Non-pigmented ciliary epithelial cell (primary cell): ENCODE measurements at places on chromosomes 4 and X.

DNA sequence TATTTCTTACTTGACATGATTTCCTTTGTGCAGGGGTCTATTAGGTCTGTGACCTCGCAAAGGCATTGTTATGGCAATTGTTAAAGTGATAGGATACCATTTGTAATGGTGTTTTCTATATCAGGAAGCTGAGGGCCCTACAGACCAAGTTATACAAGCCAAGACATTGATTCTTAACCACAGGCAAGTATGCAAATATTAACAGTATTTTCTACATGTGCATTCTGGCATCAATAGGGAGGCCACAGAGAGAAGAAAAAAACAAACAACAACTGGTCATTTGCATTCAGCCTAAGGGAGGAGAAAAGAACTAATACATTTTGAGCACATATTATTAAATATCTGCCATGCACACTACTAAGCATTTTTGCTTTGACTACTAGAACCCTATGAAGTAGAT is 28.5 kb downstream of the GBA3 start:
- no peak for DNase-seq

DNA sequence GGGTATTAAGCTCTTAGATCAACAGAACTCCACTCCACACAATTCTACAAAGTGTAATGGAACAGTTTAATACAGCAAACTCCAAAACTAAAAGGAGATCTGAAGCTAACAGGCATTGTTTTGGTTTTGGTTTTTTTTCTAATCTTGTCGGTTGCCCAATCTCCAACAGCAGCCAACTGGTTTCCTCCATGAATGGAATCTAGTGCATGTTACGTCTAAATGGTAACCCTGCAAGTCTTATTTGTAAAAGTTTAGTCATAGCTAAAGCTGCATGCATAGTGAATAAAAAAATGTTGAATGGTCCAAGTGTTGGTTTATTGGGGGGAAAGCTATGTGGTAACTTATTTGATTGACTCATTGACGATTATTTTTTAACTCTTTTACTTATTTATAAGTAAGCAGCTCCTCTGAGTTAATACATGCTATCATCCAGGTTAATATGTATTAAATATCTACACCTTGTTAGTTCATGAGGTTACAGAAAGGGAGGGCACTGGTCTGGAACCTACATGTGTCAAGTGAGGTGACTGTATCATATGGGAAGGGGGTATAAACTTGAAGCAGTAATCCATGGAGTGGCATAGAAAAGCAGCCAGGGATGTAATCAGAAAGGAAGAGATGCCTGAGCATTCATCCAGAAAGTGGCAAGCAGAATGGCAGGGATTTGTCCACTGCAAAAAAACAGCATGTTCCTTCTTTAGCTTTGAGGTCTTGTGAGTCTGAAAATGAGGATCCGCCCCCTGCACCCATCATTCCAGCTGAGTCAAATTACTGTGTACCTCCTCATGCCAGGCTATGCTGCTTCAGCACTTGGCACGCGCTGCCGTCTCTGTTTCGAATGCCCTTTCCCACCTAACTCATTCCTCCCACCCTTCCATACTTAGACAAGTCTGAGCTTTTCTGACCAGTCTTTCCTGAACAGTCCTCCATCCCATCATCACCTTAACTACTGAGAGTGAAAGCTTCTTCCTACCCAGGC is 81.7 kb downstream of the PDGFC start:
- DNase-seq = peak; percentile 48

DNA sequence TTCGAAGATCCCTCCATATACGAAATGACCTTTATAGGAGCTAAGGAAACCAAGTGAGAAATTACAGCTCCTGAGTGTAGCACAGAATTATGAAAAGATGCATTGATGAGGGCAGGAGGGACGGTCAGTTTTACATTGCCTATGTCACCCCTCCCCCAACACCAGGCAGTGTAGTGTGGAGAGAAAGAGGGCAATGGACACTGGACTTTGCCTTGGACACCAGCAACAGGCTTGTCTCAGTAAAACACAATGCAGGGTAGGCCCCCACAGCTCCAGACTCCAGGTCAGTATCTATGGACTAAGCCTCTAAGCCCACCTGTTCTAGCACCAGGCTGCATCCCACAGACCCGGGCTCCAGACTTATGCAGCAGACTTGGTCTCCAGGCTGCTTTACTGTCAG is 16.5 kb downstream of the APOOL start:
- no peak for DNase-seq

DNA sequence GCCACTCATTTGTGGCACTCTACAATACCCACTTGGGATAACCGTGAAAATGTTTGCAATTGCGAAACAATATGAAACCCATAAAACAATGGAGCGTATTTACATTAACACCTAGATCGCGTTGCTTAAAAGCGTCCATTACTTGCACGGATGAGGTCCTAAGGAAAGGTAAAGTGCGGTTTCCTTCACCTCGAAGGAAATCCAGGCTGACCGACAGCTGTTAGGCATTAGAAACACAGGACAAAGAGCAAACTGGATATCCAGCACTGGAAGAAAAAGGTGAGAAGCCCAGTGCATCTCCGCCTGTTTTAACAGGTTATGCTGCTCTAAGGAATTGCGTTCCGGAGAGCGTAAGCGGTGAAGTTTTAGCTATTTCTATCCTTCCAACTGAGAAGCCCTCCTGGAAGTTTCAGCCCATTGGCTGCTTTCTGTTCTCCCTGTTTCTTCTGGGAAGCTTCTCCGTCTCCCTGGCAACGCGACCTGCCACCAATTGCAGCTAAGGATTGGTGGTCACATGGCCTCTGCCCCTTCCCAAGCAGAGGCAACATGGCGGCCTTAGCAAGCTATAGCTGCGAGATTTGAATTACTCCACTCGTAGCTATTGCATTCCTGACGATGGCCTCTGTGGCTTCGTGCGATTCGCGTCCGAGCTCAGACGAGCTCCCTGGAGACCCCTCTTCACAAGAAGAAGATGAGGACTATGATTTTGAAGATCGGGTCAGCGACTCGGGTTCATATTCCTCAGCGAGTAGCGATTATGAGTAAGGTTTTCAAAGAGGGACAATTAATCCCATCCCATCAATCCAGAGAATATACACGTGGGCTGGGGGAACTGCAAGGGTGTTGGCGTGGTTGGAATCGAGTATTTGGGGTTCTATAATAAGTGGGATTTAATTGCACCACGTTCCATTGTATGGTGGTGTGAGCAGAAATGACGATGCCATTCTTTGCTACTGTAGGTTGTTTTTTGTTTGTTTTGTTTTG is at the start of gene INTU:
INTU (plus strand) TSS at position 538 of the 984 bp plus-strand sequence; CDS start at position 616, 78 bp downstream.
- peak; percentile 94 for DNase-seq

DNA sequence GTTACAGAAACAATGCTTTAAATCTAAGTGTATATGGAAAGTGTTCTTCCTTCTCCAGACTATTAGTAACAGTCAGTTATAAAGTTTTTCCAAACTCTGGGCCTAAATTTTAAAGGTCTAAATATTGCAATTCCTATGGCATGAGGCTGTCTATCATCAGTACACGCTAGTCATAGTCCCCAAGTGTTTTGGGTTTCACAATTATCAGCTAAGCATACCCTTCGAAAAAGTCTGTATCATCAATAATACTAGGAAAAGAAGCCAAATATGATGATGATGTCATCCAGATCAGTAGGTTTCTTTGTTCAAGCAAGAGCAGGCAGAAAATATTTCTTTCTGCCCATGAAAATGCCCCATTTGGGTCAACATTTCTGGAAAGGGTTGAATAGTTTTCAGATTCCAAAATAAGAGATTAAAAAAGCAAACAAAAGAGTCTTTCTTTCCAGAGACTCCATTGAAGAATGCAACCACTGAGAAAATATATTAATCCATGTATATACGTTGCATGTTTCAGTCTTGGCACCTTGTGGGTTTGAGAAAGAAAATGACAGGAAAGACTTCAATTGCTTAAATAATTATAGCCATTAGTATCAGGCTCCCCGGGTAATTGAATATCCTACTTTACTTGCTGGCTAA is 173.8 kb downstream of the CAMK2D start:
- no peak for DNase-seq

DNA sequence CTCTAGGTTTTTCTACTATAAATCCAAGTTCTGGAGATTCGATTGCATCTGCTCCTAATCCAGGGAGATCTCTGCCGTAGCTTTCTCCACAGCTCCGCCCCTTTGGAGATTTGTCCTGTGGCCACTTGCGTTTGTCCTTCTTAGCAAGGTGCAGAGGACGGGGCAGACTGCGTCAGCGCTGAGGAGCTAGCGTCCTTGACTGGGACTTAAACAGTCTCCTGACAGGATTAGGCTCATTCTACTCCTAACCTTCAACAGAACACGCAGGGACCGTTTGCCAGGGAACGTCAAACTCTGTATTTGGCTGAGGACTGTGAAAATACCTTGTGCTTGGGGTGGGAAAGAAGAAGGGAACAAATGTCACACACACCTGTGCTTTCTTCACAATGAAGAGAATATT is 38.6 kb downstream of the SORBS2 start:
- DNase-seq = no peak

DNA sequence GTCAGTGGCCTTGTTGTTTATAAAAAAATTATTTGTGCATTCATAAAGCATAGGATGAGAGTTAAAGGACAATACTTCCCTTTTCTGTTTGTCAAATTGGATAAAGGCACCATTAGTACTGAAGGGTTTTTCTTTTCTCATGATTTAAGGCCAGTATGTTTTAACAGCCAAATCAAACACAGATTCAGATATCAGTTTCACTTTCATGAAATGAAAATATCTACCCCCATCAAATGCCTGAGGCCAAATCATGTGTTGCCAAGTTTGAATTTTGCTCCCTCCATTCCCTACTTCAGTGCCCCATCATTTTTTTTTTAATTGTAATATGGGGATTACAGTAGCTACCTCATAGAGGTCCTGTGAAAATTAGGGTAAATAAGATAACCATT is 745.9 kb downstream of the RPA4 start:
- DNase-seq = no peak

GRCh38 chr4:96525898-96526297 is 686.0 kb downstream of the PDHA2 start:
- peak; percentile 13 for DNase-seq

DNA sequence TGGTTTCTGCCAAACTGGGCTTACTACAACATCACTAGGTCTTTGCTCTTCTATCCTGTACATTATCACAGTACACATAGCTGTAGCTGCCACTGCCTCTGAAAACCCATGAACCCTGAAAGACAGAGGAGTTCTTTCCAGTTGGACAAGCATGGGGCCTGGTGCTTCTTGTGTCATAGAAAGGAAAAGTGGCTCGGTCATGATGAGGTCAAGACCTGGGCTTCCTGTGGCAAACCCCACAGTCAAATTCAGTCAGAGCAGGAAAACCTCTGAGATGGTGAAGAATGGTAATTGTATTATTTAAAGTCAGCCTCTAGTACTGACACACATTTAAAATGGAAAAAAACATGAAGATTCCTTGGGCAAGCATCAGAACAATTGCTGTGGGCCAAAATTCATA is 133.3 kb upstream of the PRPS2 start:
- DNase-seq = no peak

DNA sequence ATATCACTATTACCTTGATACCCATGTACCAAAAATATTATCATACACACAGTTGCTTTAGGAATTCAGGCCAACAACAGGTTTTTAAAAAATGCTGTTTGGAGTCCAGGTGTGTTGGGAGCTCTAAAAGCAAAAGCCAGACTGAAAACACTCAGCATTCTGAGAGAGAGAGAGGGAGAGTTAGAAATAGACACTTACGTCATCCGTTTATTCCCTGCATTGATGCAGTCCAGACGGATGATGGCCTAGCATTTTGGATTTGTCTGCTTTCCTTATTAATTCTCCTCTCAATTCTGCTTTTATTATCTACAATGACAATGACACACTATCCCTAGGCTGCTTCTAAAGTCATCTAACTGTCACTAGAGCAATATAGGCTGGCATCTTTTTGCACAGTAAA is 358.3 kb upstream of the BOD1L1 start:
- no peak for DNase-seq

DNA sequence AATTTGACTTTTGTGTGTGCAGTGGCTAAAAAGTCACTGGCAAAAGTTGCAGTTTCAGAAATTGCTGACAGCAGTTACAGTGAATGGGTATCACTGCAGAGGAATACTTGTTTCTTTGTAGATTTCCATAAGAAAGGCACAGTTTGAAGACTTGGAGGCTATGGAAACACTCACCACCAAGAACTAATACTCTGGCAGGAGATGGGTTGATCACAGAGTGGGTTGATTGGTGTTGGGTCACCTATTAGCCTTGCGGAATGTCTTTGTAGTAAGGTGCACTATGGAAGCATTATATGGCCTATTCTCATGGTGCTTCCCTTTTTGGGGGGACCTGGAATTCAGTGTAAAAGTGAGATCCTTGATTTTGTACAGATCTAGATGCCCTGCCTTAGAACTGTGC is 502.8 kb downstream of the CFAP47 start:
- DNase-seq = no peak
